ENCODE measurements at places on chromosomes 5 and 9.

- DNase-seq, result no peak
These were observed 8.6 kb upstream of the PRRX2 start for GRCh38 chr9:129656795-129657390.

DNA sequence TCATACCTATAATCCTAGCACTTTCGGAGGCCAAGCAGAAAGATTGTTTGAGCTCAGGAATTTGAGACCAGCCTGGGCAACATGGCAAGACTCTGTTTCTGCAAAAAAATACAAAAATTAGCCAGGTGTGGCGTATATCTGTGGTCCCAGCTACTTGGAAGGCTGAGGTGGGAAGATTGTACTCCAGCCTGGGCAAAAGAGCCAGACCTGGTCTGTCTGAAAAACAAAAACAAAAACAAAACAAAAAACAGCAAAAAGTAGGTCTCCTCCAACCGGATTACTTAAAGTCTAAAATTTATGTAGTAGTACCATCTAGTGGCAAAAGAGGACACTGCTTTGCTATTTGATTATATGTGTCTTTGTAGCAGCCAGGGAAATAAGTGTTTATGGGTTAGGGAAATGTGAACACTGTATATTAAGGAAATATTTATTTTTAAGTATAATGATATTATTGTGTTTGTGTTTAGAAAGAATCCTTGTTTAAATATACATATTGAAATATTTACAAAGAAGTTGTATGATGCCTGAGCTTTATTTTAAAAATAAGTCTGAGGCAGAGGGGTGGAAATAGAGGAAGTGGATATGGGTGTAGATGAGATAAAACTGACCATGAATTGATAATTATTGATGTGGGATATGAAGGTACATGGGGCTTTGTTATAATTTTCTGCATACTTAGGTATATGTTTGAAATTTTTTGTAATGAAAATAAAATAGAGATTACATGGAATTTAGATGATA is 20.0 kb downstream of the APC start:
- DNase-seq, result no peak

DNA sequence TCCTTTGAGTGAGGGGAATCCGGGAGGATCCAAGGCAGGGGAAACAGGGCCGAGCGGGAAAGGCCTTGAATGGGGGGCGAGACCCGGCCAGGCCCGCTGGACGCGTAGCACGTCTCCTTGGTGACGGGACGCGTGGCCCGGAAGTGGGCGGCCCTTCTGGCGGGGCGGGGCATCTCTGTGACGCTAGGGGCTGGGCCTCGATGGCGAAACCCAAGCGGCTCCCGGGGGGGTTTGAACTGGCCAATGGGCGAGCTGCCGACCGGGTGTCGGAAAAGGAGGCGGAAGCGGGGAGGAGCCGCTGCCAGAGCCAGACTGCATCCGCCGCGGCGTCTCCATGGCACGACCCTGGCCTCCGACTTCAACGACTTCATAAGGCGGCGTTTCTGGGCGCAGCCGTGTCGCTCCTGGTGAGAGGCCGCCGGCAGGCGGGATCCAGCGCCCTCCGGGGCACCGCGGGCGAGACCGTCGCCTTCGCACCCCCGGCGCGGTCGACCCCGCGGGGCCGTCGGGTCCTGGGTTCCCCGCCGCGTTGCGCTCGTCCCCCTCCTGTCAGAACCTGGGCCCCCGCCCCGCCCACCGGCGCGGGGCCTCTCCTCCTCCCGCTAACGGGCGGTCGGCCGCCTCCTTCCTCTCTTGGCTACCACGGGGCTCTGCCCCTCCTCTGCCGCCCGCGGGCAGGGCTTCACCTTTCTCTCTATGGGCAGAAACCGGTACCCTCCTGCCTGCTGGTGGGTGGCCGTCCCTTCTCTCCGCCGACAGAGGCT is at the start of gene ODF2:
ODF2 (plus strand) TSS at position 158 of the 764 bp plus-strand sequence; CDS start at position 244, 86 bp downstream.
- peak; percentile 99 for DNase-seq

- no peak for DNase-seq
These were observed 115.3 kb downstream of the NREP start for GRCh38 chr5:111641533-111642233.

DNA sequence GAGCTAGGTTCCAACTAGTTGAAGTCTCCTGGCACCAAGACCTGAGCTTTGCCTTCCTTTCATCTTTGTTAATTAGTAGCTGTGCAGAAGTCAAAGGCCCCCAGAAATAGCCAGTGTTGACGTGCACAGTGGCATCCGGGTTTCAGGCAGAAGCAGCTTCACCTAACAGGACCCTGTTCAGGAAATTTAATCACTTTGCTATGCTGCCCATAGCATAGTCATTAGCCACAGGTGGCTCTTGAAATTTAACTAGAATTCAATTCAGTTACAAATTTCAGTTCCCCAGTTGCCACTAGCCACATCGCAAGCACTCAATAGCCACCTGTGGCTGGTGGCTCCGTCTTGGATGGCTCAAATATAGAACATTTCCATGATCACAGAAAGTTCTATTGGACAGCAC is 179.1 kb downstream of the GOLPH3 start:
- no peak for DNase-seq

DNA sequence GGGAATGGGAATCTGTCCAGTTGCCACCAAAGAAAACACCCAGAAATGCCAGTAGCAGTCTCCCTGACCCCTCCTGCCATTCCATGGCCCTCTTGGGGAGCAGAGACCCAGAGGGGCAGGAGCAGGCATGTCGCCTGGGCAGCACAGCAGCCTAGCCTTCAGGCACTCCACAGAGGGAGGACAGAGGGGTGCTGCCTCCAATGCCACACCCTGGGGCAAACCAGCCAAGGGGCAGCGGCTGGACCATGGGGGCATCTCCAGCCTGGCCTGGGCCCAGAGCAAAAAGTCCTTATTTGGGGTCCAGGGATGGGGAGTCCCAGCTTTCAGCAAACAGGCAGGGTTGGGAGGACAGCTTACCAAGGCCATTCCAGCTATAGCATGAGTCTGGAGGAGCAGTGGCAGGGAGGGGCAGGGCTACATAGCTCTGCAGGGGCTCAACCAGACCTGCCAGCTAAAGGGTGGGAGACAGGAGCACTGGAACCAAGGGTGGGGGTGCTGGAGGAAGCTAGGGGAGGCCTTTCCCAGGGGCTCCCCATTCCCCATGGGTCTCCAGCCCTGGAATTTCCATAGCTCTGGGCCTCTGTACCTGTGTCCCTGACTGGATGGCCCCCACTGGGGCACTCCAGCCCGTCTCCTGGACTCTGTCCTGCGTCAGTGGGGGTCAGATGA is 6.7 kb downstream of the BRD3 start:
- DNase-seq, result no peak

GRCh38 chr5:73826301-73827105 is 200.5 kb downstream of the ARHGEF28 start:
- DNase-seq, result no peak

- DNase-seq, result no peak
These were observed 22.4 kb upstream of the HOMER1 start for GRCh38 chr5:79536193-79536906.

DNA sequence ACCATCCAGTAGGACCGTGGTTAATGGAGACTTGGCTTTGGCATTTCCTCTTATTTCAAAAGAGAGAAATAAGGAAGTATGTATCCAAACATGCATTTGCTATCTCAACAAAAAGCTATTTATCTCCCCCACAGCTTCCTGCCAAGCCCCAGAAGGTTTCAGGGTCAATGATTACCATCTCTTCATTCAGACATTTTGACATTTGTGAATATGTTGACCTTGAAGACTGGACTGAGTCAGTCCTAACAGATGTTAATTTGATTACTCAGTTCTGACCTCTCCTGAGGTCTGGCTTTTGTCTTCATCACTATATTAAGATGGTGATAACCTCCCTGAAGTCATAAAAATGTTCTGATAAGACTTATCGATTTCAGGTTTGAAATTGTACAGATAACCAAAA is 479.4 kb downstream of the AGTPBP1 start:
- no peak for DNase-seq

- no peak for DNase-seq
These were observed 91.8 kb upstream of the IFNK start for GRCh38 chr9:27432308-27432707.

DNA sequence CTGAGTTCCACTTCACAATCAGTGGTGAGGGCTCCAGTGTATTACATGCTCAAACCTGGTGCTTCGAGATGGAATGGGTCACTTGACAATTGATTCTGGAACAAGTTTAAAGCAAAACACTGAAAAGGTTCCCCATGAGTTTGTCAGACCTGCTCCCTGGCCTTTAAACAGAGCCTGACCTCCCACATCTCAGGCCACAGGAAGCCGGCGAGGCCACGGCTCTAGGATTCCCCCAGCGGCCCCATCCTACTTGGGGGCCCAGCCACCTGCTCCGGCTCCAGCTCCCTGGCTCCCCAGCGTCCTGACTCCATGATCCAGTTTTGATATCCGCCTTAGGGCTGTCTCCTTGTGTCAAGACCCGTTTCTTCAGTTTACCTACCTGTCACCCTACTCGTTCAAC is 62.0 kb downstream of the TTLL11 start:
- no peak for DNase-seq

GRCh38 chr9:95124582-95125367 is 192.7 kb downstream of the FANCC start:
- no peak for DNase-seq

- no peak for DNase-seq
These were observed 125.4 kb upstream of the SPDL1 start for GRCh38 chr5:169458221-169458620.

DNA sequence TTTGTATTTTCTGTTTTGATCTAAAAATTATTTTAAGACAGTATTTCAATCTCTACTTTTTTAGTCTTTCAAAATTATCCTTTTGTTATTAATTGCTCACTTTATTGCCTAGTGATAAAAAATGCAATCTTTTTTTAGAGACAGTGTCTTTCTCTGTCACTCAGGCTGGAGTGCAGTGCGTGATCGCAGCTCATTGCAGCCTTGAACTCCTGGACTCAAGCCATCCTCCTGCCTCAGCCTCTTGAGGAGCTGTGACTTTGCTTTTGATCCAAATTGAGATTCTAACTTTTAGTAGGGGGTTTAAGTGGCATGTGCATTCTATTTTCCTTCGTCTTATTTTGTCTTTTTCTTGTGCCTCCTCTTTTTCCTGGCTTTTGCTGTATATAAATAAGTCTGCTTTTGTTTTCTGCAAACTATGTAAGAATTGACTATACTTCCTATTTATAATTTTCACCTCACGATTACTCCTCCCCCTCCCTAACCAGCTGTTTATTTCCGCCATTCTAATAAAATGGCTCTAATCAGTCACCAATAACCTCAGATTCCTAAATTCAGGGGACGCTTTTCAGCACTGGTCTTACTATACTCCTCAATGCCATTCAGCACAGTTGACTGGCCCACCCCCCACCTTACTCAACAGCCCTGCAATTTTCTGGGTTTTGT is 32.3 kb downstream of the KLF9 start:
- DNase-seq, result no peak

DNA sequence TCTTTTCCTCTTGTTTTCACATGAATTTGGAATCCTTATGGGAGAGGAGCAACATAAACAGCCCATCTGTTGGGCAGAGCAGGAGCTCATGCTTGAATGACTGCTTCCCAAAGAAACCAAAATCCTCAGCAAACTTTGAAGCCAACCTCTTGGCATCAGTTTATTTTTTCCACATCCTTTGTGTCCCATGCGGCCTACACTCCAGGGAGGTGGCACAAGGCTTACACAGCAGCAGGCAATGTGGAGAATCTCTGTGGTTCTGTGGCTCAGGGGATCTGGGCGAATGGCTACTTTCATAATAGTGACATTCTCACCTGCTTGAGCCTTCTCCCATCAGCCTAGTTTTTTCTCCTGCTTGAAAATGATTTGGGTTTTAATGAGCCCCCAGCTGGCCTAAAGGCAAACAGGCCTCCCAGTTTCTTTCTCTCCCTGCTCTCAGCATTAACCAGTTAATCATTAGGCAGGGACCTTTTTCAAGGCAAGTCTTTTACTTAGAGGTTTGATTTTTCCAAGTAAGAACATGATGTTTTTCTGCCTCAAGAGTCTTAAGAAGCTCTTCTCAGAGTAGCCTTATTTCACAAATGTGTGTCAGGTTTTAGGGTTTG is 370.3 kb downstream of the ARHGEF28 start:
- DNase-seq, result no peak

- no peak for DNase-seq
These were observed 168.8 kb downstream of the GABBR2 start for GRCh38 chr9:98539954-98540353.

- DNase-seq, result no peak
These were observed 8.3 kb downstream of the NFIL3 start for GRCh38 chr9:91415290-91415689.

DNA sequence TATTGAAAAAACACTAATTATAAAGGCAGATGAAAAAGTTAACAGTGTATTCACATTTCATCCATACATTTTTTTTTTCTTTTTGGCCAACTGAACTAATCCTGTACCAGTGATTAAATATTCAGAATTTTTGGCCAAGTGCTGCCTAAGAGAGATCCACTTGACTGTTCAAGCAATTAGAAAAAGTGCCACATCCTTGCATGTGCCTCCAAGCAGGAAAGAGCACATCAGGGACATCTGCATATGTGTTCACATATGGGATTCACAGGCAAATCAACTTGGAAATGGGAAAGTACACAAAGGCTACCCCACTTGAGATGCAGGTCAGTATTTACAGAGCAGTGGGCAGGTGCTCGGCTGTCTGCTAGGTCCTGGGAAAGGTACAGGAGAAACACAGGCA is 163.3 kb upstream of the LHFPL2 start:
- no peak for DNase-seq

GRCh38 chr5:177489119-177489716 is 8.2 kb downstream of the PDLIM7 start:
- DNase-seq, result no peak

- no peak for DNase-seq
These were observed 36.0 kb downstream of the HMGXB3 start for GRCh38 chr5:150036513-150036912.

- DNase-seq, result no peak
These were observed 2364.3 kb upstream of the ACO1 start for GRCh38 chr9:30020161-30020560.

- DNase-seq, result no peak
These were observed 29.2 kb upstream of the NSMF start for GRCh38 chr9:137488327-137488653.

DNA sequence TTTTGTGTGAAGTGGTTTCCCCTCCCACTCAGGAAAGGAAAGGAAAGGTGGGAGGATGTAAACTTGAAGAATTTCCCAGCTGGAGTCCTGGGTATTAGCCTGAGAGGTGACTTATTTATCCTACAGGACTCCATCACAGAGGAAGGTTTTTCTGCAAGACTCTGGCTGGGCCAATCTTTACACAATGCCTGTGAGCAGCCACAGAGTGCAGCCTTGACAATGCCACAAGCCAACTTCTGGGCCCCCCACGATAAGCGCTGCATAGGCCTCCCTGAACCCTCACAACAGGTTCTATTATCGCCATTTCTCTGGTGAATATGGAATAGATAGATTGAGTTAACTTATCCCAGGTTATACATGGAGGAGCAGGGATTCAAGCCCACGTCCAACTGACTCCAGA is 12.4 kb downstream of the TTC39B start:
- no peak for DNase-seq

- DNase-seq, result no peak
These were observed 84.4 kb downstream of the SLCO6A1 start for GRCh38 chr5:102414448-102414847.

- DNase-seq, result peak; percentile 5
These were observed 42.3 kb upstream of the MUSK start for GRCh38 chr9:110626101-110626829.

GRCh38 chr9:16308645-16309044 is 561.8 kb downstream of the BNC2 start:
- no peak for DNase-seq

- no peak for DNase-seq
These were observed 142.8 kb upstream of the RGMB start for GRCh38 chr5:98630621-98631020.

GRCh38 chr5:14060218-14060617 is 82.9 kb upstream of the TRIO start:
- no peak for DNase-seq
